CD4-positive, alpha-beta T cell treated with Interleukin-1 beta for 1 hour (primary cell): ENCODE measurements at places on chromosomes 12 and 14.

DNA sequence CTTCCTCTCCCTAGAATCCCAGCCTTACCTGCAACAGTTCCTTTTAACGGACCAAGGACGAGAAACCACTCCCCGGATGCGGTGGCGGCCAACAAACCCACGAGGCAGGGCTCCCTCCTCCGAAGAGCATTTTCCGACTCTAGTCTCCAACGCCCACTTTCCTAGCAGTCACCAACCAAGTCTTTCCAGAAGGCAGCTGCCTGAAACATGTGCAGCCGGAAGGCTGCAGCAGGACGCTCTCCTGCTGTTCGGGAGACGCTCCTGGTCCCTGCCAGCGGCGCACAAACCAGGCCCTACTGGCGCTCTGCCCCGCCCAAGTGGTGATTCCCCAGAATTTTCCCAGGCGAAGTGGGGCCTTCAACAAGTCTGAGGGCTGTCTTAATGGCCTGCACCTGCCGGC, 21.1 kb upstream of the ADAM20 start:
- no peak for DNase-seq

- DNase-seq = no peak
Measured at GRCh38 chr14:75315144-75315543, 36.5 kb downstream of the FOS start.

GRCh38 chr12:87344699-87345098, 684.5 kb downstream of the C12orf50 start:
- DNase-seq = no peak

DNA sequence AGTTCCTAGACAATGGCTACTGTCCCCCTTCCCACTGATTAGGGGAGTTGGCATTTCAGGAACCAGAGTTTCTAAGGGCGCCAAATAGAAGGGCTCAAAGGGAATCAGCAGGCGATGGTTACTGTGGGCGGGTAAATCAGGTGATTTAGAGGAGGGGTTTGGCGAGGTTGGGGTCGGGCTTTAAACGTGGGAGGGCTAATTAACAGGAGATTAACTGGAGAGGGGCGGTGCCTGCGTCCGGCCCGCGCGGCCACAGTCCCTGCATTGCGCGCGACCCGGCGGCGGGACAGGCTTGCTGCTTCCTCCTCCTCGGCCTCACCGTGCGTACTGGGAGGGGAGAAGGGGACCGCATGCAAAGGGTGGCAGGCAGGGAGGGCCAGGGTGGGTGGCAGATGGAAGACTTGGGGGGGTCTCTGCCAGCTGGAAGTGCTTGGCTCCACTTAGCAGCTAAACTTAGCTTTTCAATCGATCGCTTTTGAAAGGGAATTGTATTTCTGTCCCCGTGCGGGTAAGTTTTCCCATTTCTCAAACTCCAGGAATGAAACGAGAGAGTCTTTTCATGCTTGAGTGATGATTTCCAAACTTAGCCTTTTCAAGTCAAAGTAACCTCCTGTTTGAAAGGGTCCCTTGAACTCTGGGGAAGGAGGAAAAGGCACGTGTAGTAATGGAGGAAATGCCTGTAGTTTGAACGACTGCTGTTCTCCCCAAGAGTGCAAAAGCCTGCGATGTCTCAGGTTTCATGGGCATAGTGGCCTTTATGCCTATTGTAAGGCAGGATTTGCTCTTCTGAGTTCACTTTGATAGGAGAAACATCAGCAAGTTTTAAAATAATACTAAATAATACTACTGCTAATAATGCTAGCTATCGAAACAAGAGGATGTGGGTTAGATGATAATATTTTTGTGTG, at the start of gene MGST1:
Gene MGST1, plus strand, starts transcription at position 255 of the 908 bp plus-strand sequence. CDS start 6,608 bp downstream, outside the sequence.
- no peak for DNase-seq

- DNase-seq = no peak
Measured at GRCh38 chr12:106115440-106115839, 23.3 kb downstream of the NUAK1 start.

GRCh38 chr12:92089559-92089958, 56.1 kb downstream of the BTG1 start:
- DNase-seq = no peak

GRCh38 chr14:52013984-52014600, 24.7 kb downstream of the RTRAF start:
- DNase-seq = no peak

DNA sequence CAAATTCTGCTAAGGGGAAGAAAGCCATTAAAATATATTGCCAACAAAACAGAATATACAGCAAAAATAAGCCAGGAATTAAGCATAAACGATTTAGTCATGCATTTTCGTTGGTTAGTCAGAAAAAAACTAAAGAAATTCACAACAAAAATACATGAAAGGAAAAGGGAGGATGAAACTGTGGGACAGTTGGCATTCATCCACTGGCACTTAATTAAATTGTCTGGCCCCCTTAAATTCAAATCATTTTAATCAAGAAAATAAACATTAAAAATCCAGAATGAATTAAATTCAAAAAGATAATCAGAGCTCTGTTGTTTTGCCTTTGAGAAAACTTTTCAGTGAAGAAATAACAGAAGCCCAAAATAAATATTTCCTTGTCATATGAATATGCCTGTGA, 264.6 kb upstream of the TMTC1 start:
- DNase-seq = no peak

- DNase-seq = no peak
Measured at GRCh38 chr14:86464341-86464740, 934.4 kb downstream of the FLRT2 start.

GRCh38 chr12:10554228-10554755, 48.6 kb downstream of the EIF2S3B start:
- peak; percentile 44 for DNase-seq

GRCh38 chr14:86237733-86238132, 707.8 kb downstream of the FLRT2 start:
- no peak for DNase-seq

DNA sequence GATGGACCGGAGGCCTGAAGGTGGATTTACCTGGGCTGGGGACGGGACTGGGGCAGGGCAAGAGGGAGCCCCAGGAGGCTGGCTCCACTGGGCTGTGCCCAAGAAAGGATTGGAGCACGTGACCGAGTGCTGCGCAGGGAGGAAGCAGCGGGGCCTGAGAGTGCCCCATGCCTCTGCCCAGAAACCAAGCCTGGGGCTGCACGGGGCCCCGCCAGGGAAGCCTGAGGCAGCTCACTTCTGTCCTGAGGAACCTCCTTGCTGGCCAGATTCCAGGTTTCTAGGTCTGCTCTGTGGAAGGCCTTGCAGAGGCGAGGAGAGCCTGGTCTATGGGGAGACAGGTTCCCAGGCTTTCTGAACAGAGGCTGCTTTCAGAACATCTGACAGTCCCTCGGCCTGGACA, 10.4 kb downstream of the NGB start:
- no peak for DNase-seq

DNA sequence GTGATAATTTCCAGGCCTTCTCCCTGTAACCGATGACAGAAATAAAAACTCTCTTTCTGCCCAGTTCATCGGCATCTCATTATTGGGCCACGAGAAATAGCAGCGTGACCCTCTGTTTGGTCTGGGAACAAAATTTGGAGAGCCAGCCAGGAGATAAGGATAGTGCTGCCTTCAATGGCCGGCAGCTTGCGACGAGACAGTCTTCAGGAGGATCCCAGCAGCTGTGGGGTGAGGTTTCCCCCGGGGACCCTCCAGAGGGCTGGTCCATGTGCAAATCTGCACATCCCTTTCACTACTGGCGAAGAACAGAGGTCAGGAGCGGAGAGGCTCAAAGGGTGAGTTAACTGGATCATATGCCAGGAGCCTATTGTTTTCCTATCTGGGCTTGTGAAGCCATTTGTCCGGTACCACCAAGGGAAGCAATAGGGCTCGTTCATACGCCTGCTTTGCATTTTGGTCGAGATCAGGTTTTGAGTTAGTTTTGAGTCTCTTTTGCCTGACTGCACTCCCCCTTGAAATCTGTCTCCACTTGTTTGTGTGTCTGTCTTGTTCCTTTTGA, 4.8 kb downstream of the SLC39A2 start:
- DNase-seq = no peak

DNA sequence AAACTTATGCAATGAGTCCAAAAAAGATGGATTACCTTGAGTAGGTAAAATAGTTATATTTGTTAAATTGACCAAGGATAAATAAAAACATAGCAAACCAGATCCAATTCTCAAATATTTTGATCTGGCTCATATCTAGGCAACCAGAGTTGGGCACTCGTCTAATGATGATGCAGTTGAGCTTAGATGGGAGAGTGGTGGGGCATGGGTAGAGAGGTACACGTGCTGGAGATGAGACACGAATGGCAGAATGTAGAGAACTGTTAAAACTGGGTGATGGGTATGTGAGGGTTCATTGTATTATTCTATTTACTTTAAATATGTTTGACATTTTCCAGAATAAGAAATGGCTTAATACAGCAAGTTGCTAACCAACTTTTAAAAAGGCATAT, 7.6 kb upstream of the RNF34 start:
- no peak for DNase-seq

DNA sequence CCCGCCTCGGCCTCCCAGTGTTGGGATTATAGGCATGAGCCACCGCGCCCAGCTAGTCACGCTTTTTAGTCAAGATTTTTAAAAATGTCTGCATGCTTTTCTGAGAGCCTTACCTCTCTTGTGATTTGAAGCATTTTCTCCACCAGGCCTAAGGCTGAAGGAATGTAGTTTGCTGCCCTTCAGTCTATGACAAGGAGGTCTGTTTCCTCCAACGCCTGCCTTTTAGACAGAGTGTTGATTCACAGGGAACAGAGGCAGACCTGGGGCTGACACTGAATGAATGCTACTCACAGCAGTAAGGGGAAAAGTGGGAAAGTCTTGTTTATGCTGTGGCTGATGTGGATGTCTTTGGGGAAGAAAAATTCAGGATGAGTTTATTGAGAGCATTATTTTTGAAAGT, 27.2 kb upstream of the MDM2 start:
- DNase-seq = no peak
